ENCODE measurements at places on chromosomes 1 and 21.

DNA sequence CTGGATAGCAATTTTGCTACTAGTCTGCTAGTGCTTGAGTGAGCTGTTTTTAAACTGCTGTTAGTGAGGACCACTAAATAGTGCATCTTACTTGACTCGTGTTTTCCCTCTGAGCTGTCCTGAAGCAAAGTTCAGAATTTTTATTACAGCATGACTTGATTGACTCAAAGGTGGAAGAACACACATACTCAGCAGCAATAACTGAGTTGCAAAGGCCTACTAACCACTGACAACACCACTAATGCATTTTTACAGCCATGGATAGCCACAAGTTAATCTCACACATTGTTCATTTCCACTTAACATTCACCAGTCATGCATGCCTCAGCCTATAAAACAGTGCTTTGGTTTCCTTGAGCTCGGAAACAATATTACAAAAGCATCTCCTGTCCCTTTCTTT, 148.7 kb downstream of the RUNX1 start:
- DNase-seq: no peak

DNA sequence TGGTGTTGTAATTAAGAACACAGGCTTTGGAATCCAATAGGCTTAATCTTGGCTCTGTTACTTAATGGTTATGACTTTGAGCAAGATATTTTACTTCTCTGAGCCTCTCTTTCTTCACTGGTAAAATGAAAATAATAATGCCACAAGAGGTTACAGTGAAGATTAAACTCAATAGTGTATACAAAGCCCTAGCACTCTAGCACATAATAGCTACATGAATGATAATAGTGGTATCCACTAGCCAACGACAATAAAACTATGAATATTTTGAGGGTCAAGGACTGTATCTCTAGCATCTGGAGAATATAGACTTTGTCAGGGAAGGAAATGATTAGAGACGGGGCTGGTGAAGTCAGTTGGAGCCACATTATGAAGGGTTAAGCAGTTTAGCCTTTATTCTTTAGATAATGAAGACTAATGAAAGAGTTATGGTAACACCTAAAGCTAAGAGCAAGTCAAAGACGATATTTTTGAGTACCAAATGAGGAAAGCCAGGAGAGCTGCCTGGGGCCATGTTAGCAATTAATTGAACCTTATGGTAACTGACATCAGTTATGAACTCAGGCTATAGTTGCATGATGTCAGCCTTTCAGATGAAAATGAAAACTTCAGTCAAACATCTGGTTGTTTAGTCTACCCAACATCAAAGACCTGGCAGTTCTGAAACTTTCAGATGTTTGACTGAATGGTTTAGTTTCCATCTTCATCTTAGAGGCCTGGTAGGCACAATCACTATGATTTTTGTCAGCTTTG, 32.8 kb upstream of the RNF11 start:
- DNase-seq: no peak

DNA sequence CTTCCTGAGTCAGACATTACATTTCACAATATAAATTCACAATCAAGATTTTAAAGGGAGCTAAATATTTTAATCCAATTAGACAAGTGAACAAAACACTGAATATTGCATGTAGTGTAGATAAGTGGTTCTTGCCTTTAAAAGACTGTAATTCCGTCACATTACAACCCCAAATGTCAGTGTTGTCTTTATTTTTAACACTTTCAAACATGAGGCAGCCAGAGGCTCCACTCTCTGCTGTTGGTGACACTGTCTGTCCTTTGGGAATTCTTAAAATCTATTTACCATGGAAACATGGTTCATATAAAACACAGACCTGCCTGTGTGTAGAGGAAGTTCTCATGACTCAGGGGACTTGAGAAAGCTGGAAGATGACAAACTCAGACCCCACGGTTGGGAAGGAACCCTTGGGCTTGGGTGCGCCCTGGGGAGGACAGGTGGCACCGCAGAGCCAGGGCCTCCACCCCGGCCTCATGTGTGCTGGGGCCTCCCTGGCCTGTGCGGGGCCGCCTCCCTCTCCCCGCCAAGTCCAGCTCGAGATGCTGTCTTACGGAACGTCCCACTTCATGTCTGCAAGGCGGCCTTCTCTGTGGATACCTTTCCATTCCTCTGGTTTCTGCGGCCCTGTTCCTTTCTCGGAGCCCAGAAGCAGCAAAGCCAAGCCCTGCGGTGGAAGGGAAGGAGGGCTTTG, 239.0 kb downstream of the SDCCAG8 start:
- DNase-seq: no peak

GRCh38 chr1:151372058-151372934, at the start of gene SELENBP1:
Gene SELENBP1, minus strand, starts transcription at chr1:151372705. Its CDS starts 64 bp downstream, at chr1:151372641.
- no peak for DNase-seq

DNA sequence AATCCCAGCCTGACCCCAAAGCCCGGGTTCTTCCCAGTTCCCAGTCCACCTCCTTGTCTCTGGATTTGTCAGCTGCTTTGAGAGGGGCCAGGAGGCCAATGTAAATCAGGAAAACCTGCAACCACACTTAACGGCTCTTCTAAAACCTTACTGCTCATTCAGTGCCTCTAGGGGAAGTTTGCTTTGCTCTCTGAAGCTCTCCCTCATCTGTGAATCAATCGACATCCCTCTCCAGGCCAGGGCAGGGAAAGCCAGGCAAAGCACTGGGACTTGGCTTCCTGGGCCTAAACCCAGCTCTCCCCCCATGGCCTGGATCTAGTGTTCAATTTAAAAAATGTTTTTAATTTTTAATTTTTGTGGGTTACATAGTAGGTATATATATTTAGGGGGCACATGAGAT, 9.3 kb downstream of the NKAIN1 start:
- no peak for DNase-seq

DNA sequence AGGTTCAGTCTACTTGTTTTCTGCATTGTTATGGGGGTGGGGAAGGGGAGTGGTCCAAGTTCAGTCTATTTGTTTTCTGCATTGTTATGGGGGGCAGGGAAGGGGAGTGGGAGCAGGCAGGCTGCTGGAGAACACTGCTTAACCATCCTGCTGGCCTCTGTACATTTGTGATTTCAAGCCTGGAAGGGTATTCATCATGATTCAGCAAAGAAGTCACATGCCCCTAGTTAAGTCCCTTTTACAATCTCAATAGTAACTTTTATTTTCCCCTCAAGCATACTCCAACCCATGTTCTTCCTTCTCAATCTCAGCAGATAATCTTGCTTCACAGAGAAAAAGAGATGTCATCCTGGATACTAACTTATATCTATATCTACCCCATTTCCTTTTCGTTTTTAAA, 7.9 kb downstream of the LYST start:
- no peak for DNase-seq

DNA sequence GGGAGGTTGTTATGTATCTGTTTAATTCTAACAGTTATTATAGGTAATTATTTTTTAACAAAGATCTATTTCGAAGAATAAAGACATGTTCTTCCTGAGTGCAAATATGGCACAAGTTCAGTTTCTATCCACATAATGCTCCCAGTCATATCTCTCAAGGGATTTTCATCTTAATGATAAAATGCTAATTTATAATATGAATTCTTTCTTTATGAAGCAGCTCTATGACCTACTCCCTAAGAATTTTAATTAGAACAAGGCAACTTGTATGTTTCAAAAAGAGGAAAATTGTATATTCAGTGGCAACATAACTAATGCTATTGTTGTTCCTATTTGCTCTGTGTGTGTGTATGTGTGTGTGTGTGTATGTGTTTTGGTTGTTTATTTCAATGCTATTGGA, 1222.1 kb upstream of the NCAM2 start:
- DNase-seq: no peak

GRCh38 chr21:45224189-45224938, 63.3 kb downstream of the POFUT2 start:
- DNase-seq: peak; percentile 56

DNA sequence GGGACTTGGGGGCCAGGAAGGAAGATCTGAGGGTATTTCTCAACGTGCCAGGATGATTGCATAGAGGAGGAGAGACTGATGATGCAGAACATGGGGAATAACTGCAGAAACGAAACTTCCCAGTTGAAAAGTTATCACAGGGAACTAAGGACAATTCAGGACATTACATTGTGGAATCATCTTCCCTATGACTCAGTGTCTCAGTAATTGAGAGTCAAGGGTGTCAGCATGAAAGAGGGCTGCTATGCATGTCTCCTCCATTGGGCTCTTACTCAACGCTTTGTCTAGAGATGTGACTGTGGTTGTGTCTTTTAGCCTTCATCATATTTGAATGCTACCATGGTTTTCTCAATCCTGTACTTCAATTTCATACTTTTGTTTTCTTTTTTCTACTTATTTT, 48.9 kb upstream of the PTGFR start:
- DNase-seq: no peak

DNA sequence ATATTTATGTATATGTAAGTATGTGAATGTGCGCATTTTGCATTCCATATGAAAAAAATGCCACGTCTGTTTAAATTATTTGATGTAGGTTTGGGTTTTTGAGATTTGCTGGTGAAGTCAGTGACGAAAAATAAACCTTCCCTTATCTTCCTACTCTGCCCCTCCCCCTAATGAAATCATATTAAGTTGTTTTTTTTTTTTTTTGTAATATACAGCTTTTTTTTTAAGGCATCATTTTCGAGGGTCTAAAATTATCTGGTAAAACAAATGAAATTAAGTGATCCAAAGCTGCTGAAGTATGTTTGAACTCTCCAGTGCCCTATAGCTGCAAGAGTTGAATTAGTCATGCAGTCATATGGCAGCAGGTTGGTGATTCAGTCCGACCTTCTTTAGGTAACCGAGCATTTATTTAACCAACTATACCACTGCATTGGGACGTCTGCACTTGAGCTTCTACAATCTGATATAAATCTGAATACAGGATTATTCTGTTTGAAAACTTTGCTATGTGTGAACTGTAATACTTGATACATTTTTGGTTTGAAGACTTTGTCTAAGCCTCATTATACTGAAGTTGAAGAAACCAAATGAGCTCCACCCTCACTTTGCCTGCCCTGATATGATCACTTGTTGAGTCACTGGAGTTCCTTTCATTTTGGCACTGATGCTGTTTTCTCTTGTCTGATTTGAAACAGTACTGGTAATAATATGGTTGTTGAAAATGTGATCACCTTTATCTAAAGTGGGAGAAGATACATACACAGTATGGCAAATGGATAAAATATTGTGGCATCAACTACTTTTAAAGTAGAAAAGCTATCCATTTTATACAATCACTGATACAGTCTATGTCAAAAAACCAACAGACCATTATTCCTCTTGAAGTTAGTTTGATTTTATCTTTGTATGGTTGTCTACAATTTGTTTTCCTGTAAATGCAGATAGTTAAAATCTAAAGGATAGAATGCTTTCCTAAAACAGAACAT, 11.7 kb downstream of the PDIK1L start:
- no peak for DNase-seq

- no peak for DNase-seq
These were observed 31.4 kb downstream of the IQGAP3 start for GRCh38 chr1:156540955-156541354.

DNA sequence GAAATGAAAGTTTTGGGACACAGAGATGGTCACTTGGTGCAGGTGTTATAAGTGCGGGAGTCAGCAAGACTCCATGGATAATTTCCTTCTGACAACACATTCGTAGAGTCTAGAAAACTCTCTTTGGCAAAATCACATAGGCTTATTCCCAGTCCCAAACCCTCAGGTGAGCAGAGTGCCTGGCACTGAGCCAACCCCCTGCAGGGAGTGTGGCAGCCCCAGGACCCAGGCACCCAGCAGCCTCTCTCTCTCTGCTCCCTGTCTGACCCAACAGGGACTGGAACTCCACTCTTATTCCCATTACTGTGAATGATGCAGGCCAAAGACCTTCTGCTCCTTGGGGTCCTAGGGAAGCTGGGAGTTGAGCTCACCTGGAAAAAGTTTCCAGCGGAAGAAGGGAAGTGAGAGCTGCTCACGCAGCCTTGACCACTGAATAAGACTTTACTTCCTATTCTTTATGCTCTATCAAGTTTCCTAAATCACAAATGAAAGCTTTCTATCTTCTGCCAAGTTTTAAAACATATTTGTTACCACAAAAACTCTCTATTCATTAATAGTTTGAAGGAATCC, 132.6 kb upstream of the ETV3 start:
- no peak for DNase-seq

GRCh38 chr21:43322805-43323204, 104.1 kb downstream of the SIK1 start:
- no peak for DNase-seq

GRCh38 chr1:47727697-47728085, 269.5 kb downstream of the TRABD2B start:
- no peak for DNase-seq

DNA sequence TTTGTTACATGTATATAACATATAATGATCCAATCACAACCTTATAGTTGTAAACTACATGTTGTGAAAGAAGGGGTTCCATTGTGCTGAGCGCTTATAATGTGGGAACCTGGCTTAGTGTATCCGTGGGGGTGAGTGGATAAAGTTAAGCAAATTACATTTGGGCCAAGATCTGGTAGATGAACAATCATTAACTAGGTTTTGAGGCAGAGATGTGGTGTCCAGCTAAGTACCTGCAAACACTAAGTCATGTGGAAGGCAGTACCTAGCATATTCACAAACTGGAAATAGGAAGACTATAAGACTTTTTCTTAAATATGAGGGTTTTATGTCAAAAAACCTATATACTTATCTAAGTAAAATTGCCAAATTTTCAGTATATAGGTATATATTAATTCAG, 167.2 kb upstream of the PDE4B start:
- DNase-seq: no peak

DNA sequence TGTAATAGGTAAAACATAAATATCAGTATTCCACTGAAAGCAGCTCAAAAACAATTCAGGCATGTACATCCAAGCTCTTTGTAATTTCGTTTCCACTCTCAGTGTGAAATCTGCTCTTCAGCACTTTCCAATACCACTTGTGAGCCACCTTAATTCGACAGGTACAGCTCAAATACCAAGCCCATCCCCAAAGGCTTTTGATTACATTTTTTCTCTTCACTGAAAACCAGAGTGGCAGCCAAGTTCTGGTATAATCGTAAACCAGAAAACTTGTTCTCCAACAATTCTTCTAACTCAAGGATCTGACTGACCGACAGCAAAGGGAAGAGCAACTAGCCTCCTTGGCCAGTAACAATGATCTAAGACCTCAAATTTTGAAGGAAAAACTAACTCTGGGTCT, 36.8 kb downstream of the FBXO42 start:
- no peak for DNase-seq

GRCh38 chr1:2447276-2448097, 28.6 kb upstream of the PLCH2 start:
- DNase-seq: no peak

Measured in CD4-positive, alpha-beta T cell (primary cell).